ENCODE measurements at places on chromosomes 12 and 14.

DNA sequence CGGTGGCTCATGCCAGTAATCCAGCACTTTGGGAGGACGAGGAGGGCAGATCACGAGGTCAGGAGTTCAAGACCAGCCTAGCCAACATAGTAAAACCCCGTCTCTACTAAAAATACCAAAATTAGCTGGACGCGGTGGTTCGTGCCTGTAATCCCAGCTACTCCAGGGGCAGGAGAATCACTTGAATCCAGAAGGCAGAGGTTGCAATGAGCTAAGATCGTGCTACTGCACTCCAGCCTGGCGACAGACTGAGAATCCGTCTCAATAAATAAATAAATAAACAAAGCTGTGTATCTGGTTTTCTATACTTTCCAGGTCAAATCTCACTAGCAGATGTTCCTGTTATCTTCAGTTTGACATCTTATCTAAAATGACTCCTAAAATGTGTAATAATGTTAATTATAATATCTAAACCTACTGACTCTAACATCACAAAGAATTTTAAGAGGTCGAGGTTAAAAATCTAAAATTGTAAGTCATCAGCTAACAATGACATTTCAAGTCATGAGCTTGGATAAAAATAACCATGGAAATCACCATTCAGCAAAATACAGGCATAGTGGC lies 2.4 kb upstream of the SRP54 start:
- no peak for DNase-seq

- no peak for DNase-seq
Measured at GRCh38 chr14:22671622-22672021, 27.5 kb upstream of the OR6J1 start.

GRCh38 chr12:79891506-79892162 lies 43.3 kb downstream of the PPP1R12A start:
- no peak for DNase-seq

DNA sequence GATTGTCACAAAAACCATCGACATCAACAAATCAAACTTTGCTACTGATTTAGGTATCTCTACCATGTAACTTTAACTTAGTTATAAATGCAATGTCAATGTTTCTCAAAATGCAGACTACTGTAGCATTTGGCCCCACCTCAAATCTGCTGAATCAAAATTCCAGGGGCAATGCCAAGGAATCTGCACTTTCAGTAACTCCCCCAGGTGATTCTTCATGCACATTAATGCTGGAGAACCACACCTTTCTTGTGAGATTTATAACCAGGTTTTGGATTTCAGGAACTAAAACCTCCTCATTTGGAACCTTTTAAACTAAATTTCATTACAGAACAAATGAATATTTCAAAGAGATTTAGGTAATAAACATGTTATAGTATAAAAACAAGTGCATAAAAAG lies 4.9 kb downstream of the ATP2B1 start:
- DNase-seq = no peak

DNA sequence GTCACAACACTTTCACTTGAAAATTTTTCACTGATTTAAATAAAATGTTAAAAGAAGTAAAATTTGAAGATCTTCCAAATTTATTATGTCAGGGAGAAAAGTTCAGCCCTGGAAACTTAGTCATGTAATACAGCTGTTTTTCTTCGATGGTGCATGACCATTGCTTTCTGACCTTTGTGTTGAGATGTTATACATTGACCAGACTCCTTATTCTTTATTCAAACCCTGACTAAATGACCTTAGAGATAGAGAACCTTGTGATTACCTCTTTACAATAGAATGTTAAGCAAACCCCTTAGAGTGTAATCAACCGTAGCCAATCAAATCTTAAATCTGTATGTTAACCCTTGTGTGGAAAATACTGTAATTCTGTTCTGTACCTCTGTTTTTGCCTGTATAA lies 34.5 kb downstream of the PLCZ1 start:
- no peak for DNase-seq

DNA sequence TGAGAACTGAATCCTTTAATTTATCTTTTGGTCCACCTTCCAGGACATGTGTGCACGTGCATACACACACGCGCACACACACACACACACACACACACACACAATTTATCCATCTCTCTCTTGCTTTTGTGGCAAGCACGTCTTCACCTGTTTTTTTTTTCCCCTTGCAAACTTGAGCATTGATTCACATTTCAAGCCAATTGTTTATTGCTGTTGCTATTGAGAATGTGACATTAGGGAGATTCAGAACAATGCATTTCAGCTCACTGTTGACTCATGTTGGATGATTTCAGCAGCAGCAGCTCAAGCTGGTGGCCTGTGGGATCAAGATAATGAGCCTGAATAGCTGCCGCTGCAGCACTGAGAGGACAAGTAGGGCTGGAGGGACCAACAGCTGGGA lies 128.9 kb downstream of the SNAPC1 start:
- DNase-seq = peak; percentile 5

GRCh38 chr12:51832354-51833107 lies 16.0 kb downstream of the FIGNL2 start:
- no peak for DNase-seq

GRCh38 chr14:91108941-91109611 lies 4.8 kb upstream of the DGLUCY start:
- DNase-seq = no peak

DNA sequence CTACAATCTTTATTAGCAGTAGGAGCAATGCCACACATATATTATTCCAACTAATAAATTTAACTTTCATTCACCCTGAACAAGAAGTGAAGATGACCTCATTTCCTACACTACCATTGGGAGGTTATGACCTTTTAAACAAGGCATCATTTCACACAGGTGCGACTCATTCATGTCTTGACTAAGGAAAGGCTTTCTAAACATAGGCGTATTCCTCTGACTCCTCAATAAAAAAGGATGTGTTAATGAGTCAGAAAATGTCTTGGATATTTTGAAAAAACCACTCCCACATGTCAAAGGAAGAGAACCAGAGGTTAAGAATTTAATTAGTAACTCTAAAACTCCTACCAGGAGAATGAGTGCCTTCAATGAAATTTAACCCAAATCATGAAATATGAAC lies 115.2 kb downstream of the PRICKLE1 start:
- peak; percentile 75 for DNase-seq

- DNase-seq = no peak
Measured at GRCh38 chr12:106878804-106879203, 76.9 kb upstream of the TMEM263 start.

DNA sequence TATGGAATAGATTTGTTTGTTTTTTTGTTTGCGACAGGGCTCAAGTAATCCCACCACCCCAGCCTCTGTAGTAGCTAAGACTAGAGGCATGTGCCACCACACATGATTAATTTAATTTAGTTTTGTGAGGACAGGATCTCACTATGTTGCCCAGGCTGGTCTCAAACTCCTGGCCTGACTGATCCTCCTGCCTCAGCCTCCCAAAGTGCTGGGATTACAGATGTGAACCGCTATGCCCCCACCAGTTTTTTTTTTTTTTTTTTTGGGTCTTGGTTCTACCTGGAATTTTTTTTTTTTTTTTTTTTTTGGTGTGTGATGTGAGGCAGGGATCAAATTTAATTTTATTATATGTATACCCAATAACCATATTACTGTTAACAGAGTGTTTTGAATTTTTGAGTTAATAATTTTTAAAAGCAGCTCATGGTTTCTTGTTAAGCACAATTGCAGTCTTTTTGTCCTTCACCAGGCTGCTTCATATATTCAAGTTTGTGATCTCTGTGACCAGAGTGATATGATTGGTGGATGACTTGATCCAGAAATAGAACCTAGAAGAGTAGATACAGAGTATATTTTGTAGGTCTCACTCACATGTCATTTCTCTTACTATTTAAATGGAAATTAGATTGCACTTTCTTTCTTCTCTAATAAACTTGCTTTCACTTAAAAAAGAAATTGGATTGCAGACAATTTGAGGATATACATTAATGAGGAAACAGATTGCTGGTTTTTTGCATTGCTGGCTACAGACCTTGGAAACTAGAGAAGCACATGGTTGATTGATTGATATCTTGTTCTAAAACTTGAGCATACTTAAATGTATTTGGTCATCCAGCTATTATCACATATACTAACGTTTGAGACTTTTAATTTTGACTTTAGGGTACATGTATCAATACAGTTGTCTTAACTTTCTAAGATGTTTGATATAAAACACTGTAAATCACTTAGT lies 13.2 kb downstream of the ADIPOR2 start:
- no peak for DNase-seq

- peak; percentile 61 for DNase-seq
Measured at GRCh38 chr12:122123051-122123760, 44.6 kb downstream of the MLXIP start.

DNA sequence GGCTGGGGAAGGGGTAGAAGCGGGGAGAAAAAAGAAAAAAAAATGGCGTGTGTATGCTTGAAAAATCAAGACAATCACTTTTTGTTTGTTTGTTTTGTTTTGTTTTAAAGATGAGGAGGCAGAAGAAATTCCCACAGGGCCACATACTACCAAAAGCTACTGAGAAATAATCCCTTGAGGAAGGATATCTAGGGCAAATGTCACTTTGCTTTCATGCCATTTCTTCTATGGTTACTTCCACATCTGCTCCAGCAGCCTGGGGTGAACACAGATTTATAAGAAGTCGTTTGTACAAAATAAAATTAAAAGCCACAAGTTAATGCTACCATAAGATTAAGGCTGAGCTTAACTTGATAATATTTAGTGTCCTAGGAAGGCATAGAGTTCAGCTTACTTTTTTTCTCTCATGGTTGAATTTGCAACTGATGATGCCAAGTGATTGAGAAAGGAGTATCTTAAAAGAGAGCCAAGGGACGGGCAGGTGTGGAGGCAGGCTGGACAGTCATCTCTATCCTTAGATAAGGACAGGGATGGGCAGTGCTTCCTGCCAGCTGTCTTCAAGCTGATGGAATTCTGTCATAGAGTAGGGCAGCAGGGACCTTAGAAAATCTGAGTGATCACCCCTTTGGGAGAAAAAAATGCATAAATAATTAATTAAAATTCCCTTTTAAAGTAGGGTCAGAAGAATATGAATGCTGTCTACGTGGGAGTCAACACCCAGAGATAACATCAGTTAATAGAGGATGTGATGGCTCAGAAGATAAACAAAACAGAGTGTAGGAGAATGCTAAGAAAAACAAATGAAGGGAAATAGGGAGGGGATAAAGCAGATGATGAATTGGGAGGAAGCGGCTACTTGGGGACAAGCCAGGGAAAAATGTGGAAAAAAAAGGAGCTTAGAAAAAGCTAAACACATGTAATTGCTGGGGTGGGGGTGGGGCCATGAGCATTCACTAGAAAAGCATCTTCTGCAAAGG lies 57.1 kb downstream of the DYRK2 start:
- DNase-seq = peak; percentile 88

DNA sequence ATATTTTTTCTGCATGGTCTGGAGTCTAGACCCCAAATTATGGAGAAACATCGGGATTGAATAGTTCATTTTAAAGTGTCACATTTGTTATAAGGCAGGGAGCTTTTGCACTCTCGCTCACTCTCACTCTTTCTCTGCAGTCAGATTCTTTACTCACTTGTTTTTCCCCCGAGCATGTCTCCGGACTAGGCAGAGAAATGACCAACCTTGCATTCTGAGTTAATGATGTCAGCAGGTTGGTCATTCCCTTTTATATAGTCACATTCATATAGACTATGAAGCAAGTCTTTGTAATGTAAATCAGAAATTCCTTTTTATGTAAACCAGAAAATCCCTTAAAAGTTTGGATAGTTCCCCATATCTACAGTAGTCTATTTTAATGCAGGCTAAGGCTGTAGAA lies 4.1 kb downstream of the C12orf75 start:
- peak; percentile 87 for DNase-seq

GRCh38 chr12:103715494-103715893 lies 125.5 kb downstream of the NT5DC3 start:
- no peak for DNase-seq

GRCh38 chr12:43285159-43285598 lies 266.8 kb downstream of the ADAMTS20 start:
- peak; percentile 91 for DNase-seq

DNA sequence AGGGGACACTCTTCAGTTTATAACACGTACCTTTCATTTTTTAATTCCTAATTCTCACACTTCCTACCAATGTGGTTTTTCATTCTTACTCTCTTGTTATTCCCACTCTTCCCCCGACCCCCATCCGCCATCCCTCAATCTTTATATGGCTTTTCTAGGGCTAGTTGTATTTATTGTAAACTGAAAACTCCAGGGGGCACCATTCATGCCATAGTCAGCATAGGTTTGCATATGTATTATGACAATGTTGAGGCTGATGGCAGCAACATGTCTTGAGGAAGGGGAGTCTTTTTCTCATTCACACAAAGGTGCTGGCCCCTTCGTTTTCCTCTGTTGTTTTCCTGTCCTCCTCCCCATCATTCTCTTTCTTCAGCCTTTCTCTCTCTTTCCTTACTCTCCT lies 27.7 kb upstream of the LTA4H start:
- DNase-seq = peak; percentile 37

Data from fibroblast of skin of abdomen (primary cell).